ENCODE measurements at places on chromosomes 11 and 22. TPM values are rescaled to one million over a fixed set of nuclear protein-coding genes. Genes with fewer than 3 reads are reported as not detected.

The CHEK1 gene
- total RNA-seq, result 17.5 TPM

The FAM227A gene
- total RNA-seq, result 2.3 TPM

The CSRP3 gene
- total RNA-seq, result not detected

The MMP27 gene
- not detected for total RNA-seq

The HOATZ gene
- not detected for total RNA-seq

The PUS3 gene
- 17.6 TPM for total RNA-seq

DNA sequence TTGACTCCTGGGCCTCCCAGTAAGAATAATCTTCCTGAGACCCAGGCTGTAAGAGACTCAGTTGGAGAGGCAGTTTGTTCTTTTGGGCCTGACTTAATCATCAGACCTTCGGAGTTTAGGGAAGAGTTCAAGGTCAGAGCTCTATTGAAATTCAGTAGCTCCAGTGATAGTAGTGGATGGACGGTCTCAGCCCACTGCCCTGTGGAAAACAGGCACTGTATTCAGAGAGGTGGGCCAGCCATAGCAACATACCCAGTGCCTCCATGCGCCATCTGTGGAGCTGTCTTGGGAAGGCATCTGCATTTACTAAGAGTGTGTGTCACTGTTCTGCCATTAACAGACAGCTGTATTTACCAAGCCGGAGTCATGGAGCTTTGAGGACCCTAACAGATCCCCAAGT is 2.9 kb downstream of the SMARCB1 start:
- no peak for DNase-seq

DNA sequence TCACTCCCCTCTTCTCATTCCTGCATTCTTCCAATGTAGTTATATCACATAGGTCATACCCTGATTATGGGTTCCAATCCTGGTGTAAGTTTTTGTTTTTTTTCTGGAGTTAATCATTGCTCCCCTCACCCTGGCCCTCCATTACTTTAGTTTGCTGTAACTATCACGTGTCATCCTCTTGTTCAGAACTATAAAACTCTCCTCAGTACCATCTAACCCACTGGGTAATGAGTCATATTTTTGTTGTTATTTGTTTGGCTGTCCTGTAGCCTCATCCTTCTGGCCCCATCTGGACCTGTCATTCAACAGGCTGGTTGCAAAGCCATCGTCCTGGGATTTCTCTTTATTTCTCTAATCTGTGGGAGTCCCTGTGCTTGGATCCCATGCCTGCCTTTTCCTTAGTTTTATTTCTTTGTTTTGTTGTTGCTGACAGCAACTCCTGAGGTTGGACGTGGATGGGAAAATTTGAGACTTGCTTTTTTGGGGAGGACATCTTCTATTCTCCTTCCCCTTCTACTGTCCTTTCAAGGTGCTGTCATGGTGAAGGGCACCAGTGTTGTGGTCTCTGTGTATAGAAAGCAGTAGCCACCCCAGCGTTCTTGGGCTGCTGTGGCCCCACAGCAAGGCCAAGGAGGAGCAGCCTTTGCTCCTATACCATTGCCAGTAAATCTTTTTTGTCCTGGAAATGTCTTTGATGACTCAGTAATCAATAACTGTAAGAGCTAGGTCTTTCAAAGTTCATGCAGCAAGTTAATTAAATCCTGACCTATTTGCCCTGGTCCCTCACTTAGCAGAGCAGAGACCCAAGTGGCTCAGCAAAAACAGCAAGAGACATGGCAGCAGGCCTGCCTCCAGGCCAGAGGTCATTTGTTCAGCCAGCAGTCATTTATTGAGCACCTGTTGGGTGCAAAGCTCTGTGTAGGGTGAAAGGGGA is 82.5 kb downstream of the C22orf31 start:
- DNase-seq, result no peak

GRCh38 chr22:48037618-48038017 is 1275.2 kb downstream of the TBC1D22A start:
- no peak for DNase-seq

- DNase-seq, result no peak
These were observed 24.1 kb upstream of the KRTAP5-7 start for GRCh38 chr11:71502871-71503435.

GRCh38 chr11:119130662-119131061 is 9.3 kb downstream of the HINFP start:
- no peak for DNase-seq

DNA sequence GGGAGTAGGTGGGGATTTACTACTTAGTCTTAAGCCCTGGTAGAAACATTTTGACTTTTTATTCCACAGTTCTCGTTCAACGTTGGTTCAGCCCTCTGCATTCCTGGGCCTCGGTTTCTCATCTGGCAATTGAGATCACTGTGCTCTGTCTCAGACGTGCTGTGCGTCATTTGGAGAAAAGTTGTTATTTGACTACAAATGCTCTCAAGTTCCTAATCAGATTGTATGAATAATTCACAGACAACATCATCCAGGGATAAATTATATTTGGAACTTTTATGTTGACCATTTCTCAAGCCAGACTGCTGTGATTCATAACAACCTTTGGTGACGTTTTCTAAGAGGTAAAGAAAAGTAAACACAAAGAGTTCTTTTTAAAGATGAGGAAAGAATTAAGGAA is 69.2 kb downstream of the BLID start:
- no peak for DNase-seq

DNA sequence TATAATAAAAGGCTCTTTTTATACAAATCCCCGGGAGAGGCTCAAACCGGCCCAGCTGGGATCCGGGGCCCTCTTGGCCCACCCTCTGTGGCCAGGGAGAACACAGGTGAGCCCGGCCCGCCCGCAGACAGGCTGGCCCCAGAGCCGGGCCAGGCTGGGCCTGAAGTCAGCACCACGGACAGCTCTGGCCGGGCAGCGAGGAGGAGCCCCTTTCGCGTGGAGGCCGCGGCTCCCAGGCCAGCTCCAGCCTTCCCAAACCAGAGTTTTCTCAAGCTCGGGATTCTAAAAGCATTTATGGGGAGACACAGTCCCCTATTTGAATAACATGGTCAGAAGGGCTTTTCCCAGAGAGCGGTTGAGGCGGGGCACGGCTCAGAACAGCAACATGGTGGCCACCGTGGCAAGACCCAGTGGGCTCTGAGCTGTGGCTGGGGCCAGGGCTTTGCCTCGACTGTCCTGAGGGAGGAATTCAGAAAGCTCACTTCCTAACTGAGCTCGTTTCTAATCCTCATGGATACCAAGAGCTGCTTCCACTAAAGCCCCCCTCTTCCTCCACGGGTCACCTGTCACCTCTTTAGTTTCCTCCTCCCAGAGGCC is 115.4 kb downstream of the BRD1 start:
- DNase-seq, result no peak

GRCh38 chr11:1628506-1629325 is 859 bp upstream of the KRTAP5-5 start:
- no peak for DNase-seq

GRCh38 chr11:119779195-119780071 is 50.4 kb upstream of the NECTIN1 start:
- no peak for DNase-seq

DNA sequence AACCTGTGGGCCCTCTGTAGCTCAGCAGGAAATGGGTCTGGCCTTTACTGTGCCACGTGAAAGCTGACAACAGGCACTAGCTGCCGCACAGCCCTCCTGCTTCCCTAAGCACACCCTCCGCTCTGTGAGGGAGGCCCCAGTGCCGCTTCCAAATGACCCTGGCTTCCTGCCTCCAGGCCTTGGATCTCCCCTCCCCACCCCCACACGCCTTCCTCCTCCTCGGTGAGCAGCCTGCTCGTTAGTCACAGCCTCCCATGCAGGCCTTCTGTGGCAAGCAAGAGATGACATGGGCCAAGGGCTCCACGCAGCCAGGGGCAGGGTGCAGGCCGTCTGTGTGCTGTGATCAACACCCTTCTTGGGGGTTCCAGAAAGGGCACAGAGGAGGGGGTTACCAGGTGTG is 15.3 kb upstream of the RASL10A start:
- no peak for DNase-seq

DNA sequence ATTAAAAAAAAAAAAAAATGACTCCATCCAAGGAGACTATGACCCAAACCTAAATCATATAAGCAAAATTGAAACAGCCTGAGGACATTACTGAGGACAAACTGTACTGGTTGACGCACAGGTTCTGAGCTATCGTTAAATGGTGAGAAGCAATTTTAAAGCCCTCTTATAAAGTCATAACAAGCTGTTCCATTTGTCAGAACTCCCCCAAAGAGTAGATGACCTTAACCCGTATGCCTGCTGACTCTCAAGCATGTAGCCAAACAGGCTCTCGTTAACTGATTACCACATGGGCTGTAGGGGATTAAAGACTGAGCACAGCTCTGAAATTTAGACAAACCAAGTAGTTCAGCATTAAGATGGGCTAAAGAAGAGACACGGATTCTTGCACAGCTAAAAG is 2.2 kb downstream of the CRYAB start:
- DNase-seq, result no peak

DNA sequence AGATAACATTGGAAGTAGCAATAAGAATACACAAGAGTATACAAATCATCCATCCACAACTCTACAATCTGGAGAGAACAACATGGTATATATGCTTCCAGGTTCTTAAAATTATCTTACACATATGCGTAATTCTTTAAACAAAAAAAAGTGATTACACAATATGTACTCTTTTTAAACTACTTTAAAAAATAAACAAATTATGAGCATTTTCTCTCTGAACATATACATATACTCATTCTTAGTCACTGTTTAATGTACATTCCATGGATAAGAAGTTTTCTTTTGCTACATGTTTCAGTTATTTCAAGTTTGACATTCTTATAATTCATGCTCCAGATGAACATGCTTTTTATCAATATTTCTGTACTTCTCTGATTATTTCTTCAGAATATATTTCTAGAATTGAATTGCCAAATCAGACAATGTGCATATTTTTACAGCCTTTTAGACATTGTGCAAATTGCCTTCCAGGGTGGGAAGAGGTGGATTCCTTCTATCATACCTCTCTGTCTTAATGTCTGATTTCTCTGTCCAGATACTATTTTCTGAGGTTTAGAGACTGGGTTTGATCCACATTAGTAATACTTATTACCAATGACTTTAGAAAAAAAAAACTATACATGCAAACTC is 551.6 kb downstream of the METTL15 start:
- DNase-seq, result no peak

GRCh38 chr11:79152511-79152910 is 288.3 kb downstream of the TENM4 start:
- DNase-seq, result no peak

GRCh38 chr11:122732342-122733315 is 77.1 kb downstream of the UBASH3B start:
- no peak for DNase-seq

DNA sequence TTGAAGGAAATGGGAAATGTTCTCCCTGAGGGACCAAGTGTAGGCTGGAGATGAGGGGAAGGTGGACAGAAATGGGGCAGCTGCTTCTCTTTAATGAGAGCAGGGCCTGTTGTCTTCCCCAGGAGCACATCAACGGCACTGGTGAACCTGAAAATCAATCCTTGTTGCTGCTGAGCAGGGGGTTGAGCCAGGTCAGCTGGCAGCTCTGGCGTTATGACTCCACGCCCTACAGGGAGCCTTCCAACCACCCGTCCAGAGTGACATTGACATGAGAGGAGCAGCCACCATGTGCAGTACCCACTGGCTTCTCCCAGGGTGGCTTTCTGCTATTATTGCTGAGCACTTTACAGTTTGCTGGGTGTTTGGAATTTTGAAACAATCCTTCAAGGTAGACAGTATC is 116.9 kb upstream of the LDLRAD3 start:
- DNase-seq, result no peak

GRCh38 chr11:2314525-2315394 is 12.9 kb downstream of the TSPAN32 start:
- DNase-seq, result no peak

- no peak for DNase-seq
These were observed 3.0 kb upstream of the APLNR start for GRCh38 chr11:57240007-57240406.

DNA sequence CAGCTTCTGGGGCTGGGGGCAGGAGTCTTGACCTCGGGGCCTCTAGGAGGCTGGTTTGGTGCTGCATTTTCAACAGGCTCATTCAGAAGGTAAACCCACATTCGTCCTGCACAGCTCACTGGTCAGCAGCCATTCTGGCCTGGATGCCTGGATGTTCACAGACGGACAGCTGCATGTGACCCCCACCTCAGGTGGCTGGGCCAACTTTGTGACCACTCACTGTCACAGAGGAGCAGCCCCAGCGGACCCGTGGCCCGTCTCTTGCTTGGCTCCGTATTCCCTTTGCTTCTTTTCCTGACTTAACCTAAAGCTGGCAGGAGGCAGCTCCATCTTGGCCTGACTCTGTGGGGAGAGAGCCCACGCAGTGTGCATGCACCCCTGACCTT is 8.2 kb downstream of the DGCR8 start:
- DNase-seq, result no peak

DNA sequence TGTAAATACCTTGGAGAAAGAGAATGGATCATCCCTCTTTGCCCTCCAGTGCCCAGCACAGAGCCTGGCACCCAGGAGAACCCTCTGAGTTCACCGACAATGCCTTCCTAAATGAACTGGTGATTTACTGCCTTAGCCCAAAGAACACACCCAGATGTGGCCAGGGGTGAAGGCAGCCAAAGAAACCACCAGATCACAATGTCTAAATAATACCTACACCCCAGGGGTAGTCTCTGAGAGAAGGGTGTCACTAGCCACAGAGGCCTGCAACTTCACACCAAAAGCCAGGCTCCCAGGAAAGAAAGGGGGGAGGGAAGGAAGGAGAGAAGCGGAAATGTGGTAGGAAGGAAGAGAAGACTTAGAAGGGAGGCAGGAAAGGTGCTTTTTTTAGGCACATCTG is 65.7 kb downstream of the RPL27A start:
- DNase-seq, result no peak

- no peak for DNase-seq
These were observed at the start of gene CCDC116 for GRCh38 chr22:21632237-21632895. CCDC116 (plus strand) TSS chr22:21632760; CDS start chr22:21633182, 422 bp downstream.

DNA sequence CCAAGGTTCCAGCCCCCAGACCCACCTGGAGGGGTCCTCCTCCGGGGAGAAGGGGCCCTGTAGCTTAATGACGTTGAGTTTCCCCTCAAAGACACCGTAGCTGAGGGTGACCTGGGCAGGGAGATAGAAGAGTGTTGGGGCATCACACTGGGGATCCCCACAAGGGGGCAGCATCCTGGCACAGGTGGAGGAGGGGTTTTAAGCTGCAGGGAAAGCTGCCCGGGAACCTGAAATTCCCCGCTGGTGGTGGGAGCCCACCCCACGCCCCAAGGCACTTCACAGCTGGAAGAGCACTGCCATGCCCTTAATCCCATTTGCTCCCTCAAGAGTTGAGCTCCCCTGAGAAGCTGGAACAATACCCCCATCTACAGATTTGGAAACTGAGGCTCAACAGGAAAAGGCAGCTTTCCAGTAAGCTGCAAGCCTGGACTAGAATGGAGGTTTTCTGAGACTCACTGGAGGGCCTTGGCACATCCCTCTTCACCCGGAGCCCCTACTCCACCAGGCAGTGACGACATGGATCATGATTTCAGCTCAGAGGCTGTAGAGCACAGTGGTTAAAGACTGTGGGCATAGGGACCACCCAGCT is 13.7 kb downstream of the MFNG start:
- no peak for DNase-seq

DNA sequence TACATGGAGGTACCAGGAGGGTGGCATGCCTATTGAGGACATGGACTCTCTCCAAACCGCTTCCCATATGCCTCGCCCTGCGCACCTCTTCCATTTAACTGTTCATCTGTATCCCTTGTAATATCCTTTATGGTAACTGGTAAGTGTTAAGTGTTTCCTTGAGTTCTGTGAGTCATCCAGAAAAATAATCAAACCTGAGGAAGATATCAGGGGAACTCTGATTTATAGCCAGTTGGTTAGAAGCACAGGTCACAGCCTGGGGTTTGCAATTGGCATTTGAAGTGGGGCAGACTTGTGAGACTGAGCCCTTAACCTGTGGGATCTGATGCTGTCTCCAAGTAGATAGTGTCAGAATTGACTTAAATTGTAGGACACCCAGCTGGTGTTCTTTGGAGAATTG is 27.6 kb upstream of the CAT start:
- DNase-seq, result no peak
